ENCODE measurements at places on chromosomes 11 and 22. TPM values are rescaled to one million over a fixed set of nuclear protein-coding genes. Genes with fewer than 3 reads are reported as not detected.

WNT7B gene
- 52.1 TPM for total RNA-seq

- H3K27ac ChIP-seq = no peak overlapping the region
- H3K4me1 ChIP-seq = no peaks in the 10 kb centered on the region
- H3K4me3 ChIP-seq = no peak overlapping the region
Observed at GRCh38 chr11:16358726-16359125, 2.4 kb upstream of the SOX6 start.

- H3K27me3 ChIP-seq = no peaks in the 10 kb centered on the region
- no peak for DNase-seq
- no peak overlapping the region for H3K27ac ChIP-seq
- H3K4me1 ChIP-seq = no peaks in the 10 kb centered on the region
Observed at GRCh38 chr22:37961062-37961461, 7.6 kb downstream of the POLR2F start.

PLEKHB1 gene
- 6.6 TPM for total RNA-seq

GRCh38 chr22:23215294-23216241 lies 35.3 kb downstream of the BCR start:
- H3K27ac ChIP-seq = no peak overlapping the region
- DNase-seq = no peak
- no peak overlapping the region for H3K4me3 ChIP-seq
- H3K27me3 ChIP-seq = no peaks in the 10 kb centered on the region
- H3K4me1 ChIP-seq = no peaks in the 10 kb centered on the region

DNA sequence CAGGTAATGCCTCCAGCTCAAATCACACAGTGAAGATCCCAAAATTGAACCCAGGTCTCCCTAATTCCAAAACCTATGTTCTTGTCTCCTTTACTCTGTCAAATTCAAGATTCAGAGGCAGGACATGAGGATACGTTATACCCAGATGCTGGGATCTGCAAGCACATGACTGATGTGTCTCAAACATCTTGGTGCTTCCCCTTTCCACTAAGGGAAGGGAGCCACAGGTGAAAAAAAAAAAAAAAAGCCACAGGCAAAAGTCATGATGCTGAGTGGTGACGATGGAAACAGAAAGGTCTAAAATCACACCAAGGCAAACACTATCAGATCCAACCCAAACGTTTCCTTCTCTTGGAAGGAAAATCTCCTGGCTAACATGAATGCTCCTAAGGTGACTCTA lies 24.0 kb downstream of the ABTB2 start:
- no peak for DNase-seq
- no peak overlapping the region for H3K27ac ChIP-seq

OR52N4 gene
- not detected for total RNA-seq

APOL5 gene
- total RNA-seq = not detected

DNA sequence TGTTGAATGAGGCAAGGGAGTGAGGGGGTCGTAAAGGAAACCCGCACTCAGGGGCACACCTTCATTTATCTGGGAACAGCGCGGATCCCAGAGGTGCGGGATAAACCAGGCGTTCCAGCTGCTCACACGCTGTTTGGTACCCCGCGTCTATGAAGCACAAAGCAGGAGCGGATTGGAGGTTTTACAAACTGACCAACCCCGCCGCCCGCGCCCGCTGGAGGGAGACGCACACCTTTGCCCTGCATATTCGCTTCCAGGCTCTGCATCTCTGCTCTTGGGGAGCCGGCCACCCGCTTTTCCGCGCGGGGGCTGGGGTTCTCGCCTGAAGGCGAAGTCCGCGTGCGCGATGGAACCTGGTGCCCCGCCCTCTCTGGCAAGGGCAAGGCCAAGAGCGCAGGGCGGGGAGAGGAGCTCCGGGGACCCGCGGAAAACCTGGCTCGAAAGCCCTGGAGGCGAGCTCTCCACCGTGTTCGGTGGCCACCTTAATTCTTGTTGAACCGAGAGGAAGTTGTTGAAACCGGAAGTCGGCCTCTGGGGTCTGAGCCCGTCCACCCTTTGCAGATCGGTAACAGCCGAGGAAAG lies 6.8 kb upstream of the ALX4 start:
- no peaks in the 10 kb centered on the region for H3K36me3 ChIP-seq
- no peak overlapping the region for H3K27ac ChIP-seq
- DNase-seq = no peak
- H3K4me3 ChIP-seq = peak overlapping the region; percentile 40
- H3K4me1 ChIP-seq = peaks cover 9% of the 10 kb centered on the region
- peaks cover 25% of the 10 kb centered on the region for H3K27me3 ChIP-seq

PGA5 gene
- total RNA-seq = not detected

DNA sequence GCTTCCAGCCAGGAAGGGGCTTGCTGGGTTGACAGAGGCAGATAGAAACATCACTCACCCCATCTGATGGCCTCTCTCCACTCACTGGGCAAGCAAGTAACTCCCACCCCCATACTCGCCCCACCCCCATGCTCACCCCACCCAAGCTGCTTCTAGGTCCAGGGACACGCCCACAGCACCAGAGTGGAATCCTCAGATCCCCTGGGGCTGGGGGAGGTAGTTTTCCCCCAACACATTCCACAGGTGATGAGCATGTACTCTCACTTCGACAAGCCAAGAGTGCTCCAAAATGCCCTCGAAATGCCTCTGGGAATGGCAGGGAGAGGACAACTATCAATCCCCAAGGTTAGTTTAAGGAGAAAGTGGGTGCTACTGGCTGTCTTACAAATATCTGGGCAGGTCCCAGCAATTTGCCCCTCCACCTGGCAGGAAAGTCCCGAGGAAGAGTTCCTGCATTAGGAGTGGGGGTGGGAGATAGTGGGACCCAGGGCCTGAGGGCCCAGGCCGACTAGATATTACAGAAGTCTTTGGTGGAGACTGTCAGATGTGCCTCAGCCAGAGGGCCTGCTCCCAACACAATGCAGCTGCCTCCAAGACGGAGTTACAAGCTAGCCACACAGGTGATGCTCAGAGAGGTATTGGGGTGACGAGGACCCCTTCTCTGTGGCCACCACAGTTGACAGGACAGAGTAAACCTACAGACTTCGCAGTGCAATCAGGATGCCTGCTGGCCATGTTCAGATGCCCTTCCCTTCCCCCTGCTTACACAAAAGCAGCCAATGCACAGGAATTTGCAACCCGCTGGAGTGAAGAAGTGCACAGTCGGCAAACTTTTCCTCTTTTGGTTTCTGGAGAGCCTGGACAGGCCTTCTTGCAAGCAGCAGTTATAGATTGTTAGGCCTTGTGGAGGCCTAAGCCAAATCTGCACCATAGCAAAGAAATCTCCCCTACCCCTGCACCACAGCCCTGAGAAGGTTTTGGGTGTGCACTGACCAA lies 2.9 kb upstream of the LMO1 start:
- no peaks in the 10 kb centered on the region for H3K36me3 ChIP-seq
- H3K4me1 ChIP-seq = peaks cover 13% of the 10 kb centered on the region
- no peak overlapping the region for H3K27ac ChIP-seq
- peaks cover 50% of the 10 kb centered on the region for H3K27me3 ChIP-seq
- no peak overlapping the region for H3K4me3 ChIP-seq
- no peak for DNase-seq

DNA sequence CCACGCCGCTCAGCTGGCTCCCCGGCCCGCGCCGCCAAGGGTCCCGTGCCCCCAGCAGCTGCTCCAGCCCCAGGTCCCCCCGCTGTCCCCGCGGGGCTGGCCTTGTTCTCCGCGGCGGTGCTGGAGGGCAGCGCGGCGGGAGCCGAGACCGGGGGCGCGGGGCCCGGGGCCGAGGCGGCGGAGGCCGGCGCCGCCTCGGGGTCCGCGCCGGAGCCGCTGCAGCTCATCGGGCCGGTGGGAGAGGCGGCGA lies 128 bp downstream of the TAF10 start:
- H3K4me3 ChIP-seq = peak overlapping the region; percentile 94
- DNase-seq = no peak
- peak overlapping the region; percentile 87 for H3K27ac ChIP-seq
- peaks cover 33% of the 10 kb centered on the region for H3K4me1 ChIP-seq

- no peak overlapping the region for H3K27ac ChIP-seq
- H3K27me3 ChIP-seq = no peaks in the 10 kb centered on the region
Observed at GRCh38 chr11:109018639-109019038, 353.8 kb downstream of the DDX10 start.

CCDC116 gene
- total RNA-seq = not detected

DNA sequence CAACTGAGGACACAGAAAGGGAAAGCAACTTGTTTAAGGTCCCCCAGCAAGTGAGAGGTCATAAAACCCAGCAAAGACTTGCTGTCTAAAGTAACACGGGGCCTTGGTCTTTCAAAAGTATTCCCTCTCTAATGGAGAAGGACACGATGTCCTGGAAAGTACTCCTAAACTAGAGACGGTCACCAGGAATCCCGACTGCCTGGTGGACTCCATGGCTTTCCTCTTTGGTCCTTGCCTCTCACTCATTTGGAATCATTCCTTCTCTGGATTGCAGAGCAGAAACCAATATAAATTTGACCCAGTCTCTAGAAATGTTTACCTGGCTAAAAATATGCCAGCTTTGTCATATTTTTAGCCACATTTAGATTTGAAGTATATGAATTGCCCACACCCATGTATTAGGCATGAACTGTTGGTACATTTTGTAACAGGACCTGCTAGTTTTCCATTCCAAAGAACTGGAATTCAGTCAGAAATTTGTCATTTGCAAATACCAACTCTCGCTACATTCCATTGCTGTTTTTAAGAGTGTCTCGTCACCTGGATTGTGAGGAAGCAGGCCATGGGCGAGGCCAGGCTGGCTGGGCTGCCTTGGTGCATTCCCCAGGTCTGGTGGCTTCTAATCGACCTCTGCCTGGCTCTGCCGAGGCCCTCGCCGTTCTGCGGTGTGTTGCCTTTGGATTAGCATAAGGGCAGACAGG lies 12.9 kb downstream of the NAV2 start:
- no peak for DNase-seq
- H3K36me3 ChIP-seq = no peaks in the 10 kb centered on the region
- H3K4me1 ChIP-seq = peaks cover 20% of the 10 kb centered on the region
- no peak overlapping the region for H3K4me3 ChIP-seq
- no peaks in the 10 kb centered on the region for H3K27me3 ChIP-seq
- H3K27ac ChIP-seq = no peak overlapping the region

DNA sequence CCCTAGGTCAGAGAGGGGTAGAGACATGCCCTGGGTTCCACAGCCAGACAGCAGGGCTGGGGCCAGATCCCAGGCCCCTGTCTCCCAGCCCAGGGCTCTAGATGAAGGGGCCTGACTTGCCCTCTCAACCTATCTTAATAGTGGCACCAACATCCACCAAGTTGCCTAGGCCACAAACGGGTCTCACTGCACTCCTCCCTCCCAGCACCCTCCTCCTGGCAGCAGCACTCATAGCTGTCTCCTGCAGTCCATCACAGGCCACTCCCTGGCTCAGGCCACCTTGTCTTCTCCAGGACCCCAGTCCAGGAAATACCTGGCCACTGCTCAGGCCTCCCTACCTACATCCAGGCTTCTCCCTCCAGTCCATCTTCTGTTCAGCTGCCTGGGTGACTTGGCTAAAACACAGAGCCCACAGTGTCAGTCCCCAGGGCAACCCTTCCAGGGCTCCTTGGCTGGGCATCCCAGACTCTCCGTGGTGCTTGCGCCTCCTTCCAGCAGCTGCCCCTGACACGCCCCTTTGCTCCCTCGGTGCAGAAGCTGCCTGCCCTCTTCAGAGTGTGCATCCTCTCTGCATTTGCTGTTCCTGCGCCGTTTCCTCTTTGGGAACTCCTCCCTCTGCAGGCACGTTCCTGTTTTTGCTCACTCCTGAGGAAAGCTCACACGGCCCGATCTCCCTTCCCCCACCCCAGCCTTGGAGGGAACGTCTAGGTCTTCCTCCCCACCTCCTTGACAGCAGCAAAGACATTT lies 40.5 kb downstream of the LRRC32 start:
- H3K4me3 ChIP-seq = no peak overlapping the region
- H3K27ac ChIP-seq = no peak overlapping the region
- H3K27me3 ChIP-seq = peaks cover 8% of the 10 kb centered on the region
- H3K36me3 ChIP-seq = no peaks in the 10 kb centered on the region
- DNase-seq = no peak

- H3K4me1 ChIP-seq = no peaks in the 10 kb centered on the region
- H3K27me3 ChIP-seq = no peaks in the 10 kb centered on the region
- H3K27ac ChIP-seq = no peak overlapping the region
Observed at GRCh38 chr11:102085864-102086551, 24.2 kb upstream of the YAP1 start.

DNA sequence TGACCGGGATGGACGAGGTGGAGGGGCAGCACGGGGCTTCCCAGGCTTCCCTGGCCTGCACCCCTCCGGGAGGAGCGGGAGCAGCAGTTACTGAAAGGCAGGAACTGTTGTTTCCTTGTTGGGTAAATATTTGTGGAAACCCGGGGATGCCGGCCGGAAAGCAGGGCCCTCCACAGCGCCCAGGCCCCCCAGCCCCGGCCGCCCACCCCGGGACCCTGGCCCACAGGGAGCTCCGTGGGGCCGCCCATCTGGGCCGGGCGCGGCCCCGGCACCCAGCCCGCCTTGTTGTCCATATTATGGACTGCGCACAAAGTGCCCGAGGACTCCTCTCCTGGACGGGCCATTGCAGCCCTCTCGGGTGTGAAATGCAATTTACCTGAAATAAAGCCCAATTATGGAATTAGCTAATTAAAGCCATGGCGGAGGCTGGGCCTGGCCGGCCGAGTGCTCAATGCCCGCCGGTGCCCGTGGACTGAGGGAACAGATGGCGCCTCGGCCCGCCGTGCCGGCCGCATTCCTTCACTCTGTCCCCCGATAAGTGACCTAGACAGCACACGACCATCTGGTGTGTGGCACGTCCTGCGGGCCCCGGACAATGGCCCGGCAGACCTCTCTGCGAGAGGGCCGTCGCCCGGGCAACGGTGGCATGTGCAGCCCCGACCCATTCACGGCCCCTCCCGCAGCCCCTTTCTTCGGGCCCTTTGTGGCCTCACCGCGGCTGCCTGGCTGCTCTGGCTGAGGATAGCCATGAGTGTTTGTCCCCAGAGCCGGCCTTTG lies 35.4 kb downstream of the CDKN1C start:
- no peaks in the 10 kb centered on the region for H3K36me3 ChIP-seq
- H3K4me3 ChIP-seq = no peak overlapping the region
- H3K4me1 ChIP-seq = no peaks in the 10 kb centered on the region
- no peak for DNase-seq
- no peaks in the 10 kb centered on the region for H3K27me3 ChIP-seq
- no peak overlapping the region for H3K27ac ChIP-seq

OR52H1 gene
- 0.15 TPM for total RNA-seq

PRR33 gene
- total RNA-seq = not detected

Data from Panc1 (cell line).